Eye (tissue), 1 donor: ENCODE measurements at places on chromosomes 1 and 21.

DNA sequence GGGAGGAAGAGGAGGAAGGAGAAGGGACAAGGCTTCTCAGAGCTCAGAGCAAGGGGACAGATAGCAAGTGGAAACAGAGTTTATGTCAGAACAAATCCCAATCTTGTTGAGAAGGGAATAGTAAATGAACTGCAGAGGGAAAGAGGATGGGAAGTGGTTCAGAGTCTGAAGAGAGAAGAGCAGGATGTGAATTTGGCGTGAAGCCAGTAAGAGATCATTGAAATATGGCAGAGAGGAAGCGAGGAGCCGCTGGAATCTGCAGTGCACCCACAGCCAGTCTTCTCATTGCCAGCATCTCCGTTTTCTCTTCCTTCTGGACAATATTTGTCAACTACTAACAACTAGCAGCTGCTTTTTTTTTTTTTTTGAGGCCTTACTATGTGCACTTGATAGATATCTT, 19.1 kb downstream of the OLFML3 start:
- peak; percentile 42 for DNase-seq

- no peak for DNase-seq
Measured at GRCh38 chr1:69196071-69196470, 371.7 kb upstream of the LRRC7 start.

- DNase-seq, result no peak
Measured at GRCh38 chr1:171902527-171902926, 61.2 kb downstream of the DNM3 start.

- DNase-seq, result peak; percentile 93
Measured at GRCh38 chr21:14215971-14216641, at the start of gene RBM11. Gene RBM11 (plus strand): TSS chr21:14216157. CDS start chr21:14216187, 30 bp downstream.

GRCh38 chr1:16677552-16678431, 11.0 kb upstream of the RNU1-3 start:
- DNase-seq, result peak; percentile 59

DNA sequence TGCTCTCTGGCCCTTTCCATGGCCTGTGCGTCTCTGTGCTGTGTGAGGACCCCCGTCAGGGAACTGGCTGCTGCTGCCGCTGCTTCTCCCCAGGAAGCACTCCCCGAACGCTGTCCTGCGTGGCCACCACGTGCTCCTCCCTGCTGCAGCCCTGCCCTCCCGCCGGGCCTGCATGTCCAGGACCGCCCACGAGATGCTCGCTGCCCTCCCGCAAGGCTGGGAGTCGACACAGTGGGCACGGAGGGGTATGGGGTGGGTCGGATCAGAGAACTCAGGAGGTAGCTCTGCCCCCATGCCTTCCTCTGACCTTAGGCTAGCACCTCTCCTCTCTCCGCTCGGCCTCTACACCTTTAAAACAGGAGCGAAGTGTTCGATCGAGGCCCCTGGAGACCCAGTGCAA, 171.9 kb upstream of the AJAP1 start:
- DNase-seq, result no peak

- no peak for DNase-seq
Measured at GRCh38 chr1:45800899-45801298, 2.5 kb upstream of the MAST2 start.

- peak; percentile 92 for DNase-seq
Measured at GRCh38 chr1:228734881-228735801, at the start of gene RHOU. Gene RHOU (plus strand): TSS chr1:228735479. CDS start chr1:228735743, 264 bp downstream.

DNA sequence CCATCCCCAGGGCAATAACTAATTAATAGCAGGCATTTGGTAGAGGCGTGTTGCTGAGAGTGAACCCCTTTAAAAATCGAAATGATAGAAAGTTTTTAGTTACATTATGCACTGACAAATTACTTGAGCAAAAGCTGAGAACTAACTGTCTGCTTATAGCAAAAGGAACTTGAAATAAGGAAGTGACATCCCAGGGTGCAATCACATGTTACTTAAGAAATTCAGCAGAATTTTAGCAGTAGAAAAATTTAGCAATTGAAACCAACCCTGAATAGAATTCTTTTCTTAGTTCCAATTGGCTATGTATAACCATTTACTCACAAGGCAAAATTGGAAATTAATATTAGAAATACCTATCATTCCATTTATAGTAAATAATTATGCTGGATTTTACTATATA, 139.5 kb upstream of the SAMSN1 start:
- no peak for DNase-seq

- DNase-seq, result peak; percentile 39
Measured at GRCh38 chr1:64231153-64231552, 27.7 kb downstream of the UBE2U start.

GRCh38 chr1:202014060-202014459, 3.7 kb downstream of the ELF3 start:
- DNase-seq, result no peak

DNA sequence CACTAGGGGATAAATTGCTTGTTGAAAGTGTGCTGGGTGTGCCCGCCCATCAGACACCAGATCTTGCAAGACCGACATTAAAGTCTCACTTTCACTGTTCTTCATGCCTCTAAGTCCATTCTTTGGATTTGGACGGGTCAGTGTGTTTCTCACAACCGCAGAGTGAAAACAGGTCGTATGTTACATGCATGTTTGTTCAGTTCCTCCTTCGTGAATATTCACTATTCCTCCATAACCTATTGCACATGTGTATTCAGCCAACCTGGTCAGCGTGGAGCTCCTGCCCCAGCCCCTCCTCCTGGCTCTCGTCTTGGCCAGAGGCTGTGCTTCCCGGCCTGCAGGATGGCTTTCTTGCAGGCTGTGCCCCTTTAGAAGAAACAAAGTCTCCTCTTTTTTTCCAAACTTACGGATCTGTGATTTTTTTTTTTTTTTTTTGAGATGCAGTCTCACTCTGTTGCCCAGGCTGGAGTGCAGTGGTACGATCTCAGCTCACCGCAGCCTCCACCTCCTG, 2.2 kb upstream of the KRTAP10-6 start:
- no peak for DNase-seq

DNA sequence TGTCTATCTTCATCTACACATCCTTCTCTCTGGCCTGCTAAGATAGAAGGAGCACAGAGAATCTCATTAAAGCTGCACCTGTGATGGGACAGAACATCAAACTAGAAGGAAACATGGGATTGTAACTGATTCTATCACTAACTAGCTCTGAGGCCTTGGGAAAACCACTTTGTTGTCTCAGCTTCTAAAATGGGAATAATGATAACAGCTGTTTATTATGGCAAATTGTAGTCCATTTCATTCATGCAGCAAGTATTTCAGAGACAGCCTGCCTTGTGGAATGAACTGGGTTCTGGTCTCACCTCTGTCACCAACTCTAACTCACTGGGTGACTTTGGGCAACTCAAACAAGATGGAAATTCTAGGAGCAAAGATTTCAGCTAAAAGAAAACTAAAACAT, 12.4 kb downstream of the GJA5 start:
- no peak for DNase-seq
